ENCODE measurements at places on chromosomes 4 and X.
A peak's percentile ranks its signal among the peaks of the same experiment; 100 is the strongest.

DNA sequence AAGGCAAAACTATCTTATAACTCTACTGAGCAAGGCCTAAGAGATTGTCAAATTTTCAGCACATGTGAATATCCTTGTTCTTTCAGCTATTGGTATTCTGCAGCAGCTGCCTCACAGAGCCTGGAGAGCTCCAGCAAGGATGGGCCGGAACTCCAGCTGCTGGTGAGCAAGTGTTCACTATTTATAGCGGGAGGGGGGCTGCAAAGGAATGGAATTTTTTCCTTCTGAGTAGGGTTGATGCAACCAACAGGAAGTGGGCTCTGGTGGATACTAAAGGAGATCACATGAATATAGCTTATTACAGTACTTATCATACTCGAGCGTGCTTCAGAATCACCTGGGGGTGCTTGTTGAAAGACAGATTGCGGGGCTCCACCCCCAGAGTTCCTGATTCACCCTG is 20.2 kb upstream of the SETD7 start:
- no peak for DNase-seq

DNA sequence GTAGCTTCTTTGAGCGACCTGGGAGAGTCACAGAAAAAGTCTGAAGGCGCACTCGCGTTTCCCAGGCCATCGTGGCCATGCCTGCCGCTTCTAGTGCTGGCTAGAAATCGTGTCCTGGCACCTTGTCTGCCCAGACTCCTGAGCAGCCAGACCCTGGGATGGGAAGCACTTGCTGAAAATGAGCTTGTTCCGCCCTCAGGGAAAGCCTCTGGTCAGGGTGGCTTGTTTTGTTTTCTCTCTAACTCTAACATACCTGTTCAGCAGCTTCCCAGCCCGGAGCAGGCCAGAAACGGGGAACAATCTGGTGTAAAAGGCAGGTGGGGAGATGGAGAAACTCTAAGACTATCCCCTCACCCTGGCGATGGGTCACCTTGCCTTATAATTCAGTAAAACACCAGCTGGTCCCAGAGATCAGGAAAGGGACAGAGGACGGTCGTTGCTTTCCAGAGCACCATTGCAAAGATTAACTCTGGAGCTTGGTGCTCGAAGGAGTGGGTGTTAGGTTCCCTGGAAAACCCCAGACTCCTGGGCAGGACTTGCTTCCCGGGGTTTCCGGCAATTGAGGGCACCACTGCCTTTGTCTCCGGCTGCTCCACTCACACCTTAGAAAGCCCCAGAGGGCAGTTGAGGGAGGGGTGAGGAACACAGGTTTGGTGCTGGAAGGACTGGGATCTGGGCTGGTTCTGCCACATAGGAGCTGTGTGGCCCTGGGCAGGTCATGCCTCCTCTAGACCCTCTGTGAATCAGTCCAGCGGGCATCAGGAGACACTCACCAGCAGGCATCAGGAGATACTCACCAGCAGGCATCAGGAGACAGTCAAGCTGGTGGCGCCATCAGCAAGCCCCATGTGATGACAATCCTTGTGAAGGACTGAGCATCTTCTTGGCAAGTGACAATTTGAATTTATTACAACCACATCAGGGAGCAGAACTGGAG is 4.5 kb upstream of the SH3TC1 start:
- DNase-seq = no peak

DNA sequence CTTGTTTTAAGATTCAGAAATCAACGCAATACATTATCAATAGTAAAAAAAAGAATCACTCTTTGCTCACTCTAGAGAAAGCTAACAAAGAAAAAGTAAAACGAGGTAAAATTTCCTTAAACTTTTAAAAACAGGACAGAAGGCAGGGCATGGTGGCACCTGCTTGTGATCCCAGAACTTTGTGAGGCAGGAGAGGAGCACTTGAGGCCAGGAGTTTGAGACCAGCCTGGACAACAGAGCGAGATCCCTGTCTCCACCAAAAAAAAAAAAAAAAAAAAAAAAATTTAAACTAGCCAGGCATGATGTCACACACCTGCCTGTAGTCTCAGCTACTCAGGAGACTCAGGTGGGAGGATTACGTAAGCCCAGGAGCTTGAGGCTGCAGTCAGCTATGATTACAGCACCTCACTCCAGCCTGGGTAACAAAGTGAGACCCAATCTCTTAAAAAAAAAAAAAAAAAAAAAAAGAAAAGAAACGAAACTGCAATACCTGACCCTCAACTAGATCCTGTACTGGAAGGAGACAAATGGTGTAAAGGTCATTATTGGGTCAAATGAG is 3.5 kb downstream of the CCNI start:
- no peak for DNase-seq

- peak; percentile 18 for DNase-seq
These were observed 38.2 kb downstream of the HPGDS start for GRCh38 chr4:94304365-94304971.

DNA sequence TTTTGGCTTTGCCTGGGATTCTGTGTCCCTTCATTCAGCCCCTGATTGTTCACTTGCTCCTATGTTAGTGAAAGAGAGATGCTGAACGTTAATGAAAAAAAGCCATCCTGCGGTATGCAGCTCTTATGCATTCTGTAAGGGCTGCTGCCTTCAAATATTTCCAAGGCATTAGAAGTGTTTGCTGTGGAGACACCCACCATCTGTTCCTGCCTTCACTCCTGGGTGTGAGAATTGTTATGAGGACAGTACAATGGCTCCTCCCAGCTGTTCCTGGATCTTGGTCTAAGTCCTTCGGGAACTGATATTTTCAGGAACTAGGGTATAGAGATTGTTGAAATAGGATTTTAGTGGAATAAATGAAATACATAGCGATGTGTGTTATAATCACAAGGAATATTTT is 427.1 kb upstream of the FAM47C start:
- no peak for DNase-seq

All from H7 (cell line).